ENCODE measurements at places on chromosomes 16 and 17.
A peak's percentile ranks its signal among the peaks of the same experiment; 100 is the strongest.

- peak; percentile 63 for DNase-seq
Measured at GRCh38 chr17:50218771-50219315, 17.4 kb upstream of the COL1A1 start.

DNA sequence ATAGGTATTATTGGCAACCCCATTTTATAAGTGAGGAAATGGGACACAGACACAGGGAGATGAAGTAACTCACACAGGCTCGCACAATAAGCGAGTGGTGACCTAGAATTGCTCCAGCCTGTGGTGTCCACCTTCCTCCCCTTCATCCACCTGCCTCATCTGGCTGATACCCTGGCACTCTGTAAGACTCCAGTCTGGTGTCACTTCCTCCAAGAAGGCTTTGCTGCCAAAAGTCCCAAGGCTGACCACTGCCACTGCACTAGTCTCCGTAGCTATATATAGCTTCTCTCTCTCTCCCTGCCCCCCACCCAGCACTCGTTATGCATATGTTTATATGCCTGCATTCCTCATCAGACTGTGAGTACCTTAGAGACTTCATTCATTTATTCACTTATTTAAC lies 66.1 kb upstream of the SREBF1 start:
- no peak for DNase-seq

- DNase-seq: no peak
Measured at GRCh38 chr16:75532142-75532765, 3.7 kb downstream of the CHST5 start.

- no peak for DNase-seq
Measured at GRCh38 chr16:21937336-21937829, 15.8 kb upstream of the UQCRC2 start.

GRCh38 chr17:76388966-76389888 lies 4.8 kb downstream of the SPHK1 start:
- DNase-seq: no peak

GRCh38 chr16:38941-39892 lies 14.2 kb downstream of the POLR3K start:
- DNase-seq: peak; percentile 57

- peak; percentile 68 for DNase-seq
Measured at GRCh38 chr17:67689534-67690177, 28.1 kb upstream of the NOL11 start.

DNA sequence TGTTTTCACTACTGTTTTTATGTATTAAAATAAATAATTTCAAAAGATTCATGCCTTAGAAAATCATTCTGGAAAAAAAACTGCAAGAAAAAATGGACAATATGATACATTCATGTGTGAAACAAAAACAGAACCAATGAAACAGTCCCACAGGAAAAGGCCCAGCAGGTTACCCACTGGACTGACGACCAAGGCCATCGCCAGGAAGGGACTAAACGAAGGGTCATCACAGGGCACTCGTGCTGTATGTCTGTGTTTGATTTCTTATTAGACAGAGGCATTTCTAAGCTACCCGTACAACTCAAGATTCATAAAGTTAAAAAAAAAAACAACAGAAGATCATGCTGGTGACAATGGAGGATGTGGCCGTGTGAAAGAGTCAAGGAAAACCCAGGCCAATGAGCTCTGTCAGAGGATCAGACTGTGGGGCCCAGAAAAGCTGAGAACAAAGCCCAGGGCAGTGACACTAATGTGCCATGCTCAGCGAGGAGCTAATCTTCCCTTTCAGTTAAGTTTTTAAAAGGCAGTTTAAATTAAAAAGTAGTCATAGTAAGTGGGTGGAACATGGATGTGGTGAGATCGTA lies 31.8 kb downstream of the NSMCE1 start:
- no peak for DNase-seq

GRCh38 chr17:17416007-17416399 lies 60.8 kb upstream of the MED9 start:
- peak; percentile 87 for DNase-seq

- no peak for DNase-seq
Measured at GRCh38 chr16:11907160-11907970, 8.4 kb downstream of the GSPT1 start.

GRCh38 chr17:50719924-50720794 lies 756 bp downstream of the LUC7L3 start:
- peak; percentile 33 for DNase-seq

GRCh38 chr16:82935766-82936165 lies 309.0 kb downstream of the CDH13 start:
- peak; percentile 32 for DNase-seq

- no peak for DNase-seq
Measured at GRCh38 chr16:57204675-57205074, 18.5 kb downstream of the RSPRY1 start.

GRCh38 chr17:43855061-43855460 lies 8.1 kb downstream of the CD300LG start:
- DNase-seq: no peak

DNA sequence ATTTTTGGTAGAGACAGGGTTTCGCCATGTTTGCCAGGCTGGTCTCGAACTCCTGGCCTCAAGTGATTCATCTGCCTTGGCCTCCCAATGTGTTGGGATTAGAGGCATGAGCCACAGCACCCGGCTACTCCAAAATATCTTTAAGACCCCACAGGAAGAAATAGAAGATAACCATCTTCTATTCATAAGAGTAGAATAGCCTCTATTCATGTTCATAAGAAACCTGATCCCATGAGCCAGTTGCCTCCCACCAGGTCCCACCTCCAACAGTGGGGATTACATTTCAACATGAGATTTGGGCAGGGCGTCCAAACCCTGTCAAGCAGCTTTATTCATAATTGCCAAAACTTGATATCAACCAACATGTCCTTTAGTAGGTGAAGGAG lies 13.9 kb upstream of the TMC7 start:
- no peak for DNase-seq

DNA sequence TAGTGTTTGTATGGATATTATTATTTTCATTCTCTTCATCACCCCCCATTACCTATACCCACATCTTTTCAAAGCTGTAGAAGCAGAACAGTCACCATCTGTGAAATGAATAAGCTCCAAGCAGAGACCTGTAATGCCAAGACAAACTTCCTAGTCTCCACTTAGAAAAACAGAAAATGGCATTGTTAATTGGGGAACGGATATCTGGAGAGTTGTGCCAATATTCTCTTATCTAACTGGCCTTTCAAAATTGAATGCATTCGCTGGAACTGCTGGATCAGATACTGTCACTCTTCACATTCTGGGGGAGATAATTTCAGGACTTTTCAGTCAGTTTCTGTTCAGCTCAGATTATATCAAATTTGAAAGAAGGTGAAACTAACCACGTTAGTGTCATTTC lies 464.4 kb upstream of the GOT2 start:
- no peak for DNase-seq

- peak; percentile 69 for DNase-seq
Measured at GRCh38 chr16:56631197-56631596, 1.3 kb upstream of the MT1M start.

GRCh38 chr16:53091466-53092211 lies 36.8 kb downstream of the CHD9 start:
- peak; percentile 68 for DNase-seq

- DNase-seq: no peak
Measured at GRCh38 chr16:55571-56136, 2.0 kb downstream of the SNRNP25 start.

- DNase-seq: no peak
Measured at GRCh38 chr17:14950216-14950615, 314.9 kb downstream of the PMP22 start.

DNA sequence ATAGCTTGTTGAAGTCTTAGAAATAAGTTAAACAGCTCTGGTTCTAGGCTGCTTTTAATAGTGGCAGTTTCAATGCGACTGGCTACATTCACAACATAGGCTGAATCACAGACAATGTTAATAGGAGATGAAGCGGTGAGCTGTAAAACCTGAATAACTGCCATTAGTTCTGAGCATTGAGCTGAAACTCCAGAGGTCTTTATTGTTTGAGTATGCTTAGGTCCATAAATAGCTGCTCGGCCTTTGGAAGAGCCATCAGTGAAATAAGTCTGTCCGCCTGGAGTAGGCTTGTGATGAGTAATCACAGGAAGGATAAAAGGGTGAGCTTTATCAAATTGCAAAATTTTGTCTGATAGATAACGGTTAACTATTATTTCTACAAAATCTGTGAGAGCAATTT lies 9.4 kb upstream of the ZNF689 start:
- DNase-seq: no peak

- DNase-seq: no peak
Measured at GRCh38 chr17:37567137-37567536, 42.1 kb downstream of the SYNRG start.

DNA sequence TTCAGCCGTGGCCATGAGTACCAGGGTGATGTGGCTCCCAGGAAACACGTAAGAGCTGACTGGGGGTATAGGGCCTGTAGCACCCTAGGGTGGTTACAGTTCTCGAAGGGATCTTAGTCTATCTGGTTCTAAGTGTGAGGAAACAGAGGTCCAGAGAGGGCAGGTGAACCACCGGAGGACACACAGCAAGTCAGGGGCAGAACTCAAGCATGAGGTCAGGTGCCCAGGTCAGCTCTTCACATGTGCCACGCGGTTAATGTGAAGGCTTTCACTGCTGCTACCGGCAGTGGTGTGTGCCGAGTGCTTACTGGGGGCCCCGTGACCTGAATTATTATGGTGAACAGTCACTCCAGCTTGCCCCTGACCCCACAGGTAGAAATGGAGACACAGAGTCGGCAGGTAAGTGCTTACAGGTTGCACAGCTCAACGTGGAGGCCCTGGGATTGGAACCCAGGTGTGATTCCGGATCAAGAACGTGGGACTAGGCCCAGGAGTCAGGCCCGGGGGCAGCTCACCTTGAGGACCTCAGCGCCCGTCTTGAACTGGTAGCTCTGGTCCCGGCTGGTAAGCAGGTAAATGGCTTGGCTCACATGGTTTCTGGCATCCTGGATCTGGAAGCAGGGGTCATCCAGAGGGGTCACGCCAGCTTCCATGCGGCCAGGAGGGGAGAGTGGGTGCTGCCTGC lies 3.1 kb downstream of the ROGDI start:
- no peak for DNase-seq

DNA sequence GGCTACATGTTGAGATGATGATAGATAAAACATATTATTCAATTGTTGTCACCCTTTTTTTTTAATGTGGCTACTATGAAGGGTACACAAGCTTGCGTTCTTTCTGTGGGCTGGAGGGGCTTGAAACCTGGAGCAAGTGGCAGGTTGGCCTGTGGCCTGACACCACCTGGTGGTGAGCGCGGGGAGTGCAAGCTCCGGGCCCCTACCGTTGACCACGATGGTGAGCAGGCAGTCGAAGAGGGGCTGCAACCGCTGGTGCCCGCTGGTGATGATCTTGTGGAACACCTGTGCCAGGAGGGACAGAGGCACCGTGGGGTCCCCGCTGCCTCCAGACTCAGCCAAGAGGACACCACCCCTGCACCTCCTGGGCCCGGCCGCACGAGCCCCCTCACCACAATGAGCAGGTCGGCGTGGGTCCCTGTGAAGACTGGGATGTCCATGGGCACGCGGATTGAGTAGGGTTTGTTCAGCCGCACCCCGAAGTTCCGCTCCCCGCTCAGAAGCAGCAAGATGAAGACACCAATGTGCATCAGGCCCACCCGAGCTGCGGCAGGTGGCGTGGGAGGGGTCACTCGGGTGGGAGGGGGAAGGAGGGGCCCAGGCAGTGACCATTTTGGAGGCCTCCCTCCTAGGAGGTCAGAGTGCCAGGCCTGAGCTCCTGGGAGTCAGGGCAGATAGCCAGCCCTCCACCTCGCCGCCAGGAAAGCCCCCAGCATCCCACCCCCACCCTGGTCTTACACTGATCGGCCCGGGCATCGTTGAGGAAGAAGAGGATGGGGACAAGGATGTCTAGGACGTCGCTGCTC lies 14.4 kb downstream of the HID1 start:
- peak; percentile 57 for DNase-seq

DNA sequence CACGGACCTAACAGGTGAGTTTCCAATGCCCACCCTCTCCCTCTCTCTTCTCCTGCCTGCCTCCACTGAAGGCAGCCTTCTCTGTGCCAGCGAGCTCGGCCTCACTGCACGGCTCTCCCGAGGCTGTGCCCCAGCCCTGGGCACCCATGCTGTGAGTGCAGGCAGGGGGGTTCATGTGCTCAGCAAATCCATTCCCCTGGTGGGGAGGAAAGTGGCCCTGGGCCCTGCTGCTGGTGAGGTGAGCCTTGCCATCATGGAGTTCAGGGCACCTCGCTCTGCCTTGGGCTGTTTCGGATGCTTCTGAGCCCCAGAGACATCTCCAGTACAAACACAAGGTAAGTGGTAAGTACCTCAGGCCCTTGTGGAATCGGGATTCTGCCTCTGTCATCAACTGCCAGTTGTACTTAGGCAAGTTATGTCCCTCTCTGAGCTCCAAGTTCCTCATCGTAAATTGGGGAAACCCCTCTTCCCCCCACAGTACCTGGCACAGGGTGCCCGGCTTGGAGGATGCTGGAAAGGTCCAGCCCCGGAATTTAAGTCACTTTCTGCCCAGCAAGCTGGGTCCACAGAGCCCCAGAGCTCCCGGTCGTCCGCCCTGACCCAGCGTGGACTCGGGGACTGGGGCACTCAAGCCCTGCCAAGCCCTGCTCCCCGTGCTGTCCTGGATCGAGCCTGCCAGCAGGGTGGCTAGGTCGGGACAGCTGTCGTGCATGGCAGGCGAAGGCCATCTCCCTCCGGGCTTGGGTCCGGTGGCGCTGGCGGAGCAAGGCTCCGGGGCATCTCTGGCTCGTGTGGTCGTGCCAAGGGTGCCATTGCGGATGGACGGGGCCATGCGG lies 684 bp upstream of the NUDT16L1 start:
- DNase-seq: no peak

GRCh38 chr16:35793601-35794000 lies 2334.2 kb downstream of the TP53TG3F start:
- DNase-seq: peak; percentile 5

DNA sequence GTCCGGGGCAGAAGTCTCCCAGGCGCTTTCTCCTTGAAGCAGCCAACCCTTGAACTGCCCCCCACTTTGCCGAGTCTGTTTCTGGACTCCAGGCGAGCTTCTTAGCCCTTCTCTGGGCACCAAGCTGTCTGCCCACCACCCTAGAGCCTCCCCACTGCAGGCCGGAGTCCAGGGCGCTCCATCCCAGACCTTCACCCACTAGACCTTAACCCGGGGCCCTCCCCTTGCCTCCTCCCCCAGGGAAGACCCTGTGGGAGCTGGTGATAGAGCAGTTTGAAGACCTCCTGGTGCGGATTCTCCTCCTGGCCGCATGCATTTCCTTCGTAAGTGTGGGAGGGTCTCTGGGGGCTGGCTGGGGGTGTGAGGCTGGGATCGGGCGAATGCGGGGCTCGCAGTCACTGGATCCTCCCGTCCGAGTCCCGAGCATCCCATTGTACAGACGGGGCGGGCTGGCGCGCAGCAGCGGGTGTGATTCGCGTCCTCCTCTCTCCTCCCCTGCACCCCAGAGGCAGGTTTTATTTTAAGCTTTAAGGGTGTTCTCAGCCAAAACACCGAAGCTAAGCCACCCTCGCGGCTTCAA lies 1.1 kb downstream of the ATP2A1 start:
- no peak for DNase-seq

DNA sequence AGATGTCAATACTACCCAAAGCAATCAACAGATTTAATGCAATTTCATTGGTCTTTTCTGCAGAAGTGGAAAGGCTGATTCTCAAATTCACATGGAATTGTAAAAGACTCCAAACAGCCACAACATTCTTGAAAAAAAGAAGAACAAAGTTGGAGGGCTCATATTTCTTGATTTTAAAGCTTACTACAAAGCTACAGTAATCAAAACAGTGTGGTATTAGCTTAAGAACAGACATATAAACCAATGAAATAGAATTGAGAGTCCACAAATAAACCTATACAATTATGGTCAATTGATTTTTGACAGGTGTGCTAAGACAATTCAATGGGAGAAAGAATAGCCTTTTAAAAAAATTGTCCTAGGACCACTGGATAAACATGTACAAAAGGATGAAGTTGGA lies 14.4 kb upstream of the ABCC1 start:
- no peak for DNase-seq

- DNase-seq: no peak
Measured at GRCh38 chr17:11487469-11487868, 110.8 kb upstream of the DNAH9 start.

Data from MCF 10A (cell line).